GM06990 (cell line): ENCODE measurements at places on chromosomes 4 and X.
A peak's percentile ranks its signal among the peaks of the same experiment; 100 is the strongest.

DNA sequence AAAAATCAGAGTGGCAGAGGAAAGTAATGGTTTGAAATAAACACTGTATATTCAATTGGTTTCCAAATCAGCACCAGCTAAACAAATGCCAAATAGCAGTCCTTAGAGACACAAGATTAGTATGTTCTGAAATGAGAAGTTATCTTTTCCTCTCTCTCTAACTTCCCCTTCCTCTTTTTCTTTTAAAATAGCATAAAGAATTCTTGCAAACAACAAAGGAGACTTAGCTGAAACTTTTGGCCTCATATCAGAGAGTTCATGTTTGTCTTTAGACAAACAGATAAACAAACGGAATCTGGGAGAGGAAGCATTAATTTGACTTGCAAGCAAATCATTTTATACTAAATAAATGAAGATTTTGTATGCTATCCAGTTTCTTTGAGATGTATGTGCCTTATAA is 399.0 kb downstream of the GBA3 start:
- no peak for DNase-seq

DNA sequence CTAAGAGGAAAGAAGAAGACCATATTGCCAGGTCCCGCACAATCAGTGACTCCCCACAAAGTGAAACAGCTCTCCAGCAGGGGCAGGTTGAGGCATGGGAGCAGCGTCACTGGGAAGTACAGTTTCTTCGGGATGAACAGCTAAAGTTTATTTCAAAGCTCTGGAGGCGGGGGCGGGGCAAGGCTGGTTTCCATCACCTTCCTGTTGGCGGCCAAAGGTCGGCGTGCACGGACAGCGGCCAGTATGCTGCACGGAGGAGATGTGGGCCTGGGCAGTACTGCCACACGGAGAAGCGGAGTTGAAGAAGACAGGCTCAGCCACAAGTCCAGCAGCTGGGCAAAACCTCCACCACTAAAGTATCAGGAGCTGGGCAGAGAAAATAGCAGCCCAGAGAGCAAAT is 951 bp upstream of the ZNF518B start:
- DNase-seq = no peak

- DNase-seq = no peak
Observed at GRCh38 chr4:118265312-118266144, 87.3 kb downstream of the PRSS12 start.

- DNase-seq = no peak
Observed at GRCh38 chrX:25941559-25942250, 196.4 kb upstream of the MAGEB18 start.

GRCh38 chrX:133249266-133250058 is 31.3 kb upstream of the TFDP3 start:
- no peak for DNase-seq

DNA sequence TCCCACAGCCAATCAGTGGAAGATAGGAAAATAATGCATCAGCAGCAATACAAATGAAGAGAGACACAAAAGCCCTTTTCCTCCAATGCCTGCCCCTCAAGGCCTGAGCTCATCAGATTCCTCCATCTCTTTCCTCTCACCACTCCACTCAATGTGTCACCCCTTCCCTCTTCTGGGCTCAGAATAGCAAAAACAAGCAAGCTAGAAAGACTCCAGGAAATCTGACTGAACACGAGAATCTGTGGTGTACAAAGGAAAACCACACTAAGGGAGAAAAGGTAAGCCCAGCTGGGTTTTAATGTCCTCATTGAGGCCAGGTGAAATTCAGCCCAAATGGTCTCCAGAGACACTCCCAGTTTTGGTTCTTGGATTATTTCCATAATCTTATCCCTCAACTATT is 46.3 kb downstream of the ARHGEF9 start:
- no peak for DNase-seq

DNA sequence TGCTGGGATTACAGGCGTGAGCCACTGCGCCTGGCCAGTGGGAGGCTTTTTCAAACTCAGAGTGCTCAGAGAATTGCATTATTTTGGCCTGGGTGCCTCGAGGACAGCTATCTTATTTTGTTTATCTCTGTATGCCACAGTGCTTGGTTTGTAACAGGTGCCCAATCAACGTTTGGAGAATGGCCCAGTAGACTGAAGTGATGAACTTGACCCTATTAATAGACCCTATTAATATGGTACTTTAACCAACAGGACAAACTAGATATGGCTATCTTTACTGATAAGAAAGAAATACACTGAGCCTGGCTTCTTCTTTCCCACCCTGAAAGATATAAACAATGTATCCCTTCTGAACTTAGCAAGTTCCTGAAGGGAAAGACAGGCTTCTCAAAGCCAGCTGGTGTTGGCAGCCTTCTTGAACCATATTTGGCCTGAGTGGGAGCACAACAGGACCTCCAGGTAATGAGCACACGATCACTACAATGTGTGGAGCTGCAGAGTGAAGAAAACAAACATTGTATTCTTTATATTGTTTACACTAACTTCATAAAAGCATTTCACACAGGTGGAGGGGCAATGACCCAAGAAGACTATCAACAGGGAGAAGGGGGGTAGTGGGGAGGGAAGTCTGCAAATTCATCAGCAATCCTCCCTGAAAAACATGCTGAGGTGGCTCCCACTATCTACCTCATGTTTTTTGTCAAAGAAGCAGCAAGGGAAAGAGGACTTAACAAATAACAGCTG is 41.7 kb downstream of the PRPS1 start:
- no peak for DNase-seq

- DNase-seq = no peak
Observed at GRCh38 chr4:109195646-109196045, 106.8 kb downstream of the COL25A1 start.

DNA sequence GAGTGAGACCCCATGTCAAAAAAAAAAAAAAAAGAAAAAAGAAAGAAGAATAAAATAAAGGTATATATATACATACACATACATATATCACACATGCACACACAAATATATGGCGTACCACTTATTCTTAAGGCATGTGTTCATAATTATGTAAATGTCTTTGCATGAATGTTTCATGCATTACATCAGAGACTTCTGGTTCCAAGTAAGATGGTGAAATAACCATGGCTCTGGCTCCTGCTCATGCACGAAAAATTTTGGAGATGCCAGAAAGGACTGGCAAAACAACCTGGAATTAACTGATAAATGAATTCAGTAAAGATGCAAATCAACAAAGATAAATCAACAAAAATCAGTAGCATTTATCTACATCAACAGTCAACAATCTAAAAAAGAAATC is 19.7 kb upstream of the FHIP1A start:
- DNase-seq = no peak

GRCh38 chrX:5915783-5916182 is 312.9 kb downstream of the NLGN4X start:
- DNase-seq = no peak

GRCh38 chrX:9510366-9510765 is 45.5 kb downstream of the TBL1X start:
- no peak for DNase-seq

DNA sequence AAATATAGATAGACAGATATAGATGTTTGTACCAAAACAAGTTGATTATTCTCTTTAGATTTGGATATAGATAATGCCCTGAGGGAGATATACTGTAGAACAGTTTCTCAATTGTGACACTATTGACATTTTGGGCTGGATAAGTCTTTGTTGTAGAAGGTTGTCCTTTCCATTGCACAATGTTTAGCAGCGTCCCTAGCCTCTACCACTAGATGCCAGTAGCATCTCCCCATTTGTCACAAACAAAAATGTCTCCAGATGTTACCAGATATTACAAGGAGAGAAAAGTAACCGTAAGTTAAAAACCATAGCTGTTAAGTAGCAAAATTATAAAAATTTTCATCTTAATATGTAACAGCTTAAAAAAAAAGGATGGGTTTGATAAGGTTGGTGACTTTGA is 2595.3 kb downstream of the ARAP2 start:
- no peak for DNase-seq

- no peak for DNase-seq
Observed at GRCh38 chrX:127708155-127708554, 344.0 kb downstream of the ACTRT1 start.

DNA sequence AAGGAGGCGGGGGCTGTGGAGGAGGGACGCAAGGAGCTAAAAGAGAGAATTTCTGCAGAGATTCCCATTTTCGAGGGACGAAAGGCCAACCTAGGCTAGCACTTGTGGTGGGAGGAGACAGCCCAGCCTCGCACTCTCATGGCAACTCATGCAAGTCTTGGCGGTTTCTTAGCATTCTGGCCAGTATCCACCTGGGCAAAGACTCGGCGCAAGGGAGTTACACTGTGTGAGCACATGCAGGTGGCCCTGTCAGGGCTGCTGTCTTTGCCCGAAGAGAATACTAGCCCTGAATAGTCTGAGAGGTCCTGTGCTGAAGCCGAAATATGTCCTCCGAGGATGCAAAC is 15.5 kb downstream of the MCF2 start:
- DNase-seq = no peak

- no peak for DNase-seq
Observed at GRCh38 chrX:18769812-18770573, 62.5 kb downstream of the PPEF1 start.

DNA sequence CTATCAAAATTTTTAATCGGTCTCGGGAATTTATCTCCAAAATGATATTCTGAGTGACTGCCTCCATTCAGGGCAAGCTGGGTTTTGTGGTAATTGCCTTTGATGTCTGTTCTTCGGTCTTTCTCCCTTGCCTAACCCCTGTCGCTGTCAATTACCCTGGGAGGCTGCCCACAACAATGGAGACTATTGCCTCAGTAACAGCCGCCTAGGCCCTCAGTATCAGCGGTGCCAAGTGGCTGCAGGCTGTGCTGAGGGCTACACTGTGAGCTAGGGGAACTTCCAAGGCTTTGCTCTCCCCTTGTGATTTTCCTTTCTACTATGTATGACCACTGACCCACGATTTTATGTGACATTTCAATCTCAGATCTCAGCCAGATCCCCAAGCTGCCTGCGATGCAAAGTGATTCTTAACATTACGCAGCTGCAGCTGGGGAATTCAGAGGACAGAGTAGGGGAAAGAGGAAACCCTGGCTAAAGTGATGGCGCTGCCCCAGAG is 36.3 kb upstream of the REST start:
- DNase-seq = no peak

- no peak for DNase-seq
Observed at GRCh38 chr4:140105436-140105835, 48.5 kb downstream of the MAML3 start.

DNA sequence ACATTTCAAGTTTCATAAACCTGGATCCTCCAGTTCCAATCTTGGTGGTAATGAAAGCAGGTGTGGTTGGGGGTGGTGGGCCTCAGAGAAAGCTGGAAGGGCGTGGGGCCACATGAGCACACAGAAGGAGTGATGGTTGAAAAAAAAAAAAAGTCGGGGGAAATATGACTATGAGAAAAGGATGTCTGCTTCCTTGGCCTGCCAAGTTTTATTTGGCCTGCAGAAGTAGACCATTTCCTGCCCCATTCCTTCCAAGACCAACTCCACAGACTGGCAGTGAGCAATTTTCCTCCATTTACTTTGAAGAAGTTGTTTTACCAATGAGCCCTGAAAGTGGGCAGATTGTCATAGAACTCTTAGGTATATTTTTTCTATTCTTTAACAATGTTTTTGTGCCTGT is 43.3 kb downstream of the LNX1 start:
- no peak for DNase-seq

DNA sequence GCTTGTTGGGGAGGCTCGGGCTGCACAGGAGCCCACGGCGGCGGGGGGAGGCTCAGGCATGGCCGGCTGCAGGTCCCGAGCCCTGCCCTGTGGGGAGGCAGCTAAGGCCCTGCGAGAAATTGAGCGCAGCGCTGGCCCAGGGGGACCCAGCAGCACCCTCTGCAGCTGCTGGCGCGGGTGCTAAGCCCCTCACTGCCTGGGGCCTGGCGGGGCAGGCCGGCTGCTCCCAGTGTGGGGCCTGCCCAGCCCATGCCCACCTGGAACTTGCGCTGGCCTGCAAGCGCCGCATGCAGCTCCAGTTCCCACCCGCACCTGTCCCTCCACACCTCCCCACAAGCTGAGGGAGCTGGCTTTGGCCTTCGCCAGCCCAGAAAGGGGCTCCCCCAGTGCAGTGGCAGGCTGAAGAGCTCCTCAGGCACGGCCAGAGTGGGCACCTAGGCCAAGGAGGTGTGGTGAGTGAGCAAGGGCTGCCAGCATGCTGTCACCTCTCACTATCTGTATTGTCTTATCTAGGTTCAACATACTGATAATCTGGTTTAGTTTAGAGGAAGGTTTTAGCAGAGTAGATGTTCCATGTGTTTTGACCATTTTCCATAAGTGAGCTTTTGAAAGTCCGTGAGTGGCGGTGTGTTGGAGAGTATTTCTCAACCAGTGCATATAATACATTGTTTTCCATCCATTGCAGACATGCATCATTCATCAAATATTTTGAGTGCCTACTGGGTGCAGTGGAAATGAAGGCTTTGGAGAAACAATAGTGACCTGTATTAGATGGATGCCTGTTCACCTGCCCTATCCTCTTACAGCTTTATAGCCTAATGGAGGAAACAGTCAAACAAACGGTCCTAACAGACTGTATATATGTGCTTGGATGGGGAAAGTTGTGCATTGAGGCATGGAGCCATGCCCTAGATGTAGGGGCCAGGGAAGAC is 13.1 kb downstream of the PI4K2B start:
- no peak for DNase-seq

GRCh38 chrX:19747652-19748610 is 139.5 kb downstream of the SH3KBP1 start:
- peak; percentile 75 for DNase-seq

DNA sequence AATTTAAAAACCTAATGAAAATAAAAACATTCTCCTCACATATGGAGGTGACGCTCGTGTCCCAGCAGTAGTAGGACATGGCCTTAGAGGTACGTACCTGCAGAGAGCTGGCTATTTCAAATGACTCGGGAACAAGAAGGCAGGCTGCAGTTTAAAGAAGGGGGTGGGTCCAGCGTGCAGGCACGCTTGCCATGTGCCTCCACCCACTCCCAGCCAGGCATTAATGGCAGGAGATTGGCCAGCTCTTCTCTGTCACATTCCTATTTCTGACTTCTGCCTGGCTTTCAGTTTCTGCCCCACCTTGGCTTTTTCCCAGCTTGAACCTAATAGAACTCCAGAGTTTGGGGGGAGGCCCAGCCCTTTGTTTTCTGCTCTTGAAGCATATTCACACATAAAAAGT is 17.2 kb downstream of the PDHA1 start:
- DNase-seq = no peak
